SJSA1 (cell line): ENCODE measurements at places on chromosomes 5 and 9.

DNA sequence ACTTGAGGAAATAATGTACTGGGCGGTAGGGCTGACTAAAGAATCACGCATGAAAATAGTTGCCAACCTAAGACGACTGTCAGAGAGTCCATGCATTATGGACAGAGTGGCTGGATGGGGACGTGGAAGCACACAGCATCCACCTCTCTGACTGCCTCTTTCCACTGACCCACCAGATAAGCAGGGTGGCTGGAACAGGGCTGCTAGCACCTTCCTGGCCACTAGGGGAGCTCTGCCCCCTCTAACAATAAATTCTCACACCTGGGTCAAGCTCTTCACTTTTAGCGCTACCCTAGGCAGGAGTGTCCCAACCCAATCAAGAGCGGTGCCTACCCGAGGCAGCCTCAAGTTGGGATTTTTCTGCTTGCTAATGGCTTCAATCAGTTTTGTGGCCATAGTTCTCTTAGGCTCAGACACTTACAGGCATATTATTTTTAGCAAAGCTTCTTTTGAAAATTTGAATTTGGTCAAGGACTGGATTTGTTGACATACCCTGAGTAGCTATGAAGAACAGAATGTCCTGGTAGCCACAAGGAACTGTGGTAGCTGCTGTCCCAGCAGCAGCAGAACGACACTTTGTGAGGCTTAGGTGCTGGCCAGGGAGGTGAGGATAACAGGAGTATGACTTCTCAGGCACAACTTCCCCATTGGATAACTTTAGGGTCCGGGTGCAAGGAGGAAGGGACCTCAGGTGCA, 6.9 kb upstream of the TPM2 start:
- H3K27ac ChIP-seq = no peak overlapping the region
- peaks cover 10% of the 10 kb centered on the region for H3K4me1 ChIP-seq
- no peaks in the 10 kb centered on the region for H3K27me3 ChIP-seq

DNA sequence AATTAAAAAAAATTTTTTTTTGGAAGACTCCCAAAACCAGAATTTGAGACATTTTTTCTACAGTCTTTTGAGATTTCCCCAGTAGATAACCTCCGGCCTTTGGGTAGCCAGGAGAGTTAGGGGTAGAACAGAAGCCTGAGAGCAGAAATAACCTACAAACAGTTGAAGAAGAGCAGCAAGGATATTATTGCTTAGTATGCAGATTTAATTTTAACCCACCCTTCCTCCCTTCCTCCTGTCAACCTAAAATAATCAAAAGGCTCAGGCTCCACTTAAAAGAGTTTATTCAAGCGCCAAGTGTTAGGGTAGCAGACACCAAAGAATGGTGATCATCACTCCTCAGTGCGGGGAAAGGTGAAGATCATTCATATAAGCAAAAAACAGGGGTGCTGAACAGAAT, 17.4 kb upstream of the FAM120A start:
- no peaks in the 10 kb centered on the region for H3K36me3 ChIP-seq
- H3K4me3 ChIP-seq = no peak overlapping the region
- no peaks in the 10 kb centered on the region for H3K4me1 ChIP-seq
- DNase-seq = no peak
- H3K27ac ChIP-seq = no peak overlapping the region

- peaks cover 34% of the 10 kb centered on the region for H3K27me3 ChIP-seq
- H3K4me3 ChIP-seq = no peak overlapping the region
- H3K27ac ChIP-seq = no peak overlapping the region
- peak; percentile 54 for DNase-seq
- no peaks in the 10 kb centered on the region for H3K36me3 ChIP-seq
These were observed 22.8 kb upstream of the LPCAT1 start for GRCh38 chr5:1546556-1546955.

- H3K4me3 ChIP-seq = no peak overlapping the region
- H3K36me3 ChIP-seq = peaks cover 36% of the 10 kb centered on the region
- no peak overlapping the region for H3K27ac ChIP-seq
- no peaks in the 10 kb centered on the region for H3K27me3 ChIP-seq
- no peak for DNase-seq
These were observed 83.4 kb downstream of the PAPPA start for GRCh38 chr9:116236979-116237378.

GRCh38 chr5:173864126-173865050, 23.8 kb upstream of the CPEB4 start:
- H3K36me3 ChIP-seq = no peaks in the 10 kb centered on the region
- no peak overlapping the region for H3K27ac ChIP-seq
- H3K4me3 ChIP-seq = no peak overlapping the region

DNA sequence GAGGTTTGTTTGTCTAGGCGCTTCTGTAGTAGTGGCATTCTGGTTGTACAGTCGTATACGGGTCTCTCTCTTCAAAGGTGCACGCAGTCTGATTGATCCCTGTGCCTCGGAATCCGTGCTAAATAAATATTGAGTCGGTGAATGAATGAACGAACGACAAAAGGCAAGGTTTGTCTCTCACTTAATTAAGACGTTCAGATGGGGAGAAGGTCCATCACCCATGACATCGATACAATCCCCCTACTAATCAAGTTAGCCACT, 500 bp upstream of the CREBRF start:
- peaks cover 43% of the 10 kb centered on the region for H3K4me1 ChIP-seq
- H3K27ac ChIP-seq = no peak overlapping the region
- H3K27me3 ChIP-seq = no peaks in the 10 kb centered on the region
- no peak for DNase-seq

DNA sequence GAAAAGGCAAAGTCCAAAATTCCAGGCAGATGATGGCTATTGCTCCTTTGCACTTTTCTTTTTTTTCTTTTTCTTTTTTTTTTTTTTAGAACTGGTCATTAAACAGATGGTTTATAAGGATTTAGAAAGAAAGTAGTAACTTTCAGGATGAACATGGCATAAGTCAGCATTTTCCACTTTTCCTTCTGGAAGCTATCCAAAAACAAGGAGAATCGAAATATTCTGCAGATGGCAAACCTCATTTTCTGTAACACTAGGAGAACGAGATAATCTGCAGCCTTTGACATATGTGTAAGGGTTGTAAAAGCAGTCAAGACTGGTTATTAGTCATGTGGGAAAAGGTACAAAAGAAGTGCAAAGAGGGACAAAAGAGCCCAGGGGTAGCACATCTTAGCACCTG, 69.1 kb upstream of the PUM3 start:
- no peaks in the 10 kb centered on the region for H3K36me3 ChIP-seq
- no peak overlapping the region for H3K4me3 ChIP-seq
- H3K27me3 ChIP-seq = no peaks in the 10 kb centered on the region
- DNase-seq = no peak

DNA sequence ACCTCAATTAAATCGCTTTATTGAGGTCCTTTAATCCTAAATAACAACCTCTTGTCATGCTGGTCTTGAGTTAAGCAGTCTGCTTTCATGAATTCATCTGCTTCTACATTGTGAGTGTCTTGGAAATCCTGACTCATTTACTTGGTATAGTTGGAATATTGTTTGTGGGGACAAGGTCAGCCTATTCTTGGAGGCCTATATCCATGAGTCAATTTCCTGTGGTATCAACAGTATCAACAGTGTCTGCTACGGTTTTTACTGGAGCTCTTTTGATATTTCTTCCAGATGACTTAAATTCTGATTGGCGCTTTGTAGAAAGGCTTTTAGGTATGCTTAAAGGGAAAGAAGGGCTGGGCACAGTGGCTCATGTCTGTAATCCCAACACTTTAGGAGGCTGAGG, 71.2 kb upstream of the PARP8 start:
- no peaks in the 10 kb centered on the region for H3K36me3 ChIP-seq
- H3K27ac ChIP-seq = peak overlapping the region; percentile 64

- H3K36me3 ChIP-seq = no peaks in the 10 kb centered on the region
- DNase-seq = no peak
- H3K27ac ChIP-seq = no peak overlapping the region
- H3K4me3 ChIP-seq = no peak overlapping the region
- H3K27me3 ChIP-seq = no peaks in the 10 kb centered on the region
These were observed 131.7 kb downstream of the ADGRV1 start for GRCh38 chr5:90690307-90690706.

DNA sequence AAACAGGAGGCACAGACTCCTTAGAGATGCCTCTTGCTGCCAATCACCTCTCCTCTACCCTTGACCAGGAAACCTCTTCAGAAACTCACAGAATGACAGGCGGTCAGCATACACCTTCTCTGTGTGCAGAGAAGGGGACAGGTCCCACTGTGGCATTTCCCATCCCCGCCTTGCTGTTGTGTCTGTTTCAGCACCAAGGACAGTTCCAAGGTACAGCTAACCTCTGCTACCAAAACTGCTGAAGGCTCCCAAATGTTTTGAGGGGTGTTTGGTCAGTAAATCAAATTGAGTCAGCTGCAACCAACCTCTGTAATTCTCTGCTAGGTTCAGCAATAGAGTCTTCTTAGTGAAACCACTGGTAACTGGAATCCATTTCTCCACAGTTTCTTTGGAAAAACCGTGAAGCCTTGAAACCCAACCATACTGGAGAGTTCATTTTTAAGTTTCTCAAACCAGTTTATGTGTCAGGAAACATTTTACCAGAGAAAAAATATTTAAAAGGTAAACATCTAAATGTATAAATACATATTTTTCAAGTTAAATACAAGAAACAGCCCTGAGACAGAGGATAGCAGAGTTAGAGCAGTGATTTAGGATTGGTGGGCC, 122.0 kb downstream of the DRD1 start:
- H3K27me3 ChIP-seq = no peaks in the 10 kb centered on the region
- peak; percentile 60 for DNase-seq
- H3K27ac ChIP-seq = no peak overlapping the region
- no peaks in the 10 kb centered on the region; the same call in 1 of the 2 replicates for H3K36me3 ChIP-seq

- H3K36me3 ChIP-seq = no peaks in the 10 kb centered on the region
- no peaks in the 10 kb centered on the region for H3K27me3 ChIP-seq
- no peaks in the 10 kb centered on the region for H3K4me1 ChIP-seq
- no peak overlapping the region for H3K4me3 ChIP-seq
These were observed 244.6 kb downstream of the CACNA1B start for GRCh38 chr9:138122201-138122600.

DNA sequence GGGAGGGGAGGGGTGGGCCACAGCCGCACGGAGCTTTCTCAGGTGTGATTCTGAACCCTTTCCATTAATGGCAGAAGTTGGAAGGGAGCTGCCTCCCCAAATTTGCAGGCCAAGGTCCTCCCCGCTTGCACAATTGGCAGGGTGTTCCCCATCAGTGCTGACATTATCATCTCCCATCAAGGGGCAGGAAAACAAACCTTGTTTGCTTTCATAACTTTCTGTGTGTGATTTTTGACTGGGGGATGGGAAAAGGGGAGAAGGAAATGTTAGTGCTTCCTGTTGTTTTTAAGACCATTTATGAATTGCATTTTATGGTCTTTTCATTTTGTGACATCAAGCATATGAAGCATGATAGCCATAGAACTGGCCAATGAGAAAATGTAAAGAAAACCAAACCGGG, 242.2 kb downstream of the GOLPH3 start:
- H3K27ac ChIP-seq = no peak overlapping the region
- H3K36me3 ChIP-seq = no peaks in the 10 kb centered on the region
- no peaks in the 10 kb centered on the region for H3K27me3 ChIP-seq
- no peak for DNase-seq
- H3K4me3 ChIP-seq = no peak overlapping the region

- H3K36me3 ChIP-seq = no peaks in the 10 kb centered on the region
- H3K4me3 ChIP-seq = no peak overlapping the region
- no peak for DNase-seq
- no peaks in the 10 kb centered on the region for H3K4me1 ChIP-seq
- H3K27me3 ChIP-seq = no peaks in the 10 kb centered on the region
These were observed 480.1 kb upstream of the SMARCA2 start for GRCh38 chr9:1535051-1535450.

DNA sequence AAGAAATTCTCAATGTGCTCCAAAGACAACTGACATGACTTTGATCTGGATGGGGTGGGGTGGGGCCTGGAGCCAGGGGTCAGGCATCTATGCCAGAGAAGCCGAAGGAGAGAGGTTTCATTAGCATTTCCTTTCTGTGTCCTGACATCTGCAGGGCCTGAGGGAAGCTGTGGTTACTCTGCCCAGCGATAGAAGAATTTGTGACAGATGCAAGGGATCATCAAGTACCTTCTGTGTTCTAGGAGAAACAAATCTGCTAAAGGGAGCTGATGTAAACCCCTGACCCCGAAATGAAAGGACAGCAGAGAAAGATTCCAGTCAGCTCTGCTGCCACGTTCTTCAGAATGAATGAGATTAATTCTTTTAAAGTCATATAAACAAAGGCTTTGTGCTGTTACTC, 335.7 kb downstream of the PRELID2 start:
- DNase-seq = no peak
- no peak overlapping the region for H3K27ac ChIP-seq
- peaks cover 21% of the 10 kb centered on the region for H3K4me1 ChIP-seq
- no peak overlapping the region for H3K4me3 ChIP-seq
- no peaks in the 10 kb centered on the region for H3K27me3 ChIP-seq

DNA sequence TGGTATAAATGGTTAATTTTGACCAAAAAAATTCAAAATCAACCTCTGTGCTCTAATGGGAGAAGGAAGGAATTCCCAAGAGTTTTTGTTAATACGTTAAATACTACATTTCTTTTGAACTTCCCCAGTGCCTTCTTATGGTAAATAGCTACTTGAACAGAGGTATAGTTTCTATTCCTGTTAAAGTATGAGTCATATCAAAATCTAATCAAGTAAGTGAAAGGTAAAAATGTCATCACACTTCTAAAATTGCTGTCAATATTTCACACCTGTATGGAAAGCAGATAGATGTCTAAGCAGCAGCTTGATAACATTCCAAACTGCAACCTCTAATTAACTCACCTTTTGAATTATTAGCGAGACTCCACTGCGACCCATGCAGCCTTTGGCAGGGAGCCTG, 214.1 kb upstream of the MEF2C start:
- H3K27me3 ChIP-seq = no peaks in the 10 kb centered on the region
- no peaks in the 10 kb centered on the region for H3K36me3 ChIP-seq
- H3K27ac ChIP-seq = no peak overlapping the region
- no peak for DNase-seq
- no peaks in the 10 kb centered on the region; the same call in 1 of the 2 replicates for H3K4me1 ChIP-seq
- H3K4me3 ChIP-seq = no peak overlapping the region

DNA sequence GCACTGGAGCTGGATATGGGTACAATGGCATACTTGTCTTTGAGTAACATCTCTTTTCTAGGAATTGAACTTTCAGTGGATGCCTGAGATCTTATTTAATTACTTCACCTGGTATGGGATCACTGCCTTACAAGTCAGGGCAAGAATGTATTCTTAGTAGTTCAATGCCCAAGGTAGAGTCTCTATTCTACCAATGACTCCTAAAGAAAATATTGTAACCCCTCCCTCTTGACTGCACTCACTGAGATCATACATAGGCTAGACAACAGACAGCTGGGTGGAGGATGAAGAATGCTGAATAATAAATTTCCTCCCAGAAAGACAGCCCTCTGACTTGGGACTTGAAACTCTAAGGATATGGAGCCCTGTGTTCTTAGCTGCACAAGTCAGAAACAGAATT, 1216.3 kb upstream of the ACO1 start:
- H3K27me3 ChIP-seq = no peaks in the 10 kb centered on the region
- H3K4me3 ChIP-seq = no peak overlapping the region
- H3K27ac ChIP-seq = no peak overlapping the region
- H3K4me1 ChIP-seq = no peaks in the 10 kb centered on the region
- H3K36me3 ChIP-seq = no peaks in the 10 kb centered on the region
- no peak for DNase-seq

GRCh38 chr5:129905473-129906176, 1.4 kb downstream of the CHSY3 start:
- no peak for DNase-seq
- H3K27ac ChIP-seq = no peak overlapping the region
- peaks cover 18% of the 10 kb centered on the region for H3K4me1 ChIP-seq
- no peak overlapping the region for H3K4me3 ChIP-seq
- peaks cover 56% of the 10 kb centered on the region for H3K27me3 ChIP-seq
- H3K36me3 ChIP-seq = 0 out of 2 replicates have a peak, but pooled peaks cover 4% of the 10 kb centered on the region

- DNase-seq = no peak
- no peaks in the 10 kb centered on the region for H3K36me3 ChIP-seq
- H3K4me1 ChIP-seq = peaks cover 17% of the 10 kb centered on the region
- no peak overlapping the region for H3K27ac ChIP-seq
- H3K4me3 ChIP-seq = no peak overlapping the region
These were observed 130.1 kb upstream of the OSMR start for GRCh38 chr5:38715696-38716095.
